ENCODE measurements at places on chromosomes 4 and X.

DNA sequence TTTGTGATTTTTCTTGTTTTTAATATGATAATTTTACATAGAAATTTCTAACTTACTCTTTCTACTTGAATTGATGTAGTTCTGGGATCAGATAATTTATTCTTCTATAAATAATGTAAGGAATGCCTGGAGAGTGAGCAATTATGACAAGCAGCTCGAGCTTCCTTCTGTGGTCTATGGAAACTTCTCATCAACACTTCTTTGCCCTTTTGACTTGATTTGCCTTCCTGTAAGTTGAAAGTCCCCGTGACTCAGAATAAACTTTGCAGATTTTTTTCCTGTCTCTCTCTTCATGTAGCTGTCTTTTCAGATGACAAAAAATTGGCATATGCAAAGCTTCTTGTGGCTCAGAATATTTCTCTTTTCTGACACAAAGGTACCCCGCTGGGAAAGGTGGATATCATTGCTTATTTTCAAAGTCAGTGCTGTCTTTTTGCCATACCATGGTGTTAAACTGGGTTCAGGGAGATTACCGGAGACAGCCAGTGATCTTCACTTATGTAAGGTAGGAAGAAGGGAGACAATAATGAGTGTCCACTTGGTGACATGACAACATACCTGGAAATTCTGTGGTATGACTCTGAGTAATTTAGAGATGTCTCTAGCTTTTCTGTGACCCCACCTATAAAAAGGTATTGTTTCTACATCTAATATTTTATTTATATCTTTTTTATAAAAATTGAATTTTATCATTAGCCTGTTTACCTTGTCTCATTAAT lies 278.6 kb upstream of the GNPDA2 start:
- no peak overlapping the region for H3K4me3 ChIP-seq
- H3K4me1 ChIP-seq: no peaks in the 10 kb centered on the region
- no peaks in the 10 kb centered on the region for H3K27me3 ChIP-seq

DNA sequence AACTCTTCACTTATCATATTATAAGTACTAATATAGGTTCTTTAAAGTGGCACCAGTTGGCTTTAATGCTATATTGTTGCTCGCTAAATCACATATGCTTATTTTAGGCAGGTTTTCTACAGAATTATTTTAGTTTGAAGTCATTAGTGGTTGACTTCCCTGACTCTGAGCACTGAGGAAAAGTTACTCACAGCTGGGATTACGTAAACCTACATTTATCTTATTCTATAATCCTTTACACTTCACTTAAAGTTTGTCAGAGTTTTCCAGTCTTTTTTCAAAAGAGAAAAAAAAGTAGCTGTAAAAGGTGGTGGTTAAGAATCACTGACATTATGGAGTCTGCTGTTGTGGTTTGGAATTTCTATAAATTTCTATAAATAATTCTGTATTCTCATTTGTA lies 5.8 kb downstream of the UGT2B4 start:
- no peak overlapping the region for H3K4me3 ChIP-seq
- no peaks in the 10 kb centered on the region for H3K4me1 ChIP-seq
- no peak overlapping the region for H3K27ac ChIP-seq
- H3K36me3 ChIP-seq: no peaks in the 10 kb centered on the region
- DNase-seq: no peak

DNA sequence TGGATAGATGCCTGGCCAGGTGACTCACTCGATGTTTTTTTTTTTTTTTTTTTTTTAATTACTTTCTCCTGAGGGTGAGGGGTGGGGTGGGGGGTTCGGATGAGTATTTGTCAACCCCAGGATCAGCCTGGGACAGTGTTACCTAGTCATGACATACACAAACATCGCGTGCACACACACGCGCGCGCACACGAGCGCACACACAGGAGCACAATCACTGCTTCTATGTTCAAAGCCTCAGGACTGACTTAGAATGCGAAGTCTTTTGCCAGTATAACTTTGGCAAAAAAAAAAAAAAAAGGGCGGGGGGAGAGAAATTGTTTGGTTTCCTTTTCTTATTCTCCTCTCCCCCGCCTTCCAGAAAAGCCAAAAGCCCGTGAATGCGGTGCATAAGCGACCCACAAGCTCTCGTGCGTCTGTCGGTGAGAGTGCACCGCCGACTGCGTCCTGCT lies 115.0 kb upstream of the TEX13C start:
- H3K36me3 ChIP-seq: no peaks in the 10 kb centered on the region
- peak overlapping the region; percentile 86 for H3K4me3 ChIP-seq
- 0 out of 2 replicates have a peak, but pooled peaks cover 2% of the 10 kb centered on the region for H3K4me1 ChIP-seq
- peaks cover 4% of the 10 kb centered on the region for H3K27me3 ChIP-seq
- H3K27ac ChIP-seq: no peak overlapping the region

- no peaks in the 10 kb centered on the region for H3K27me3 ChIP-seq
- H3K36me3 ChIP-seq: no peaks in the 10 kb centered on the region
- no peak overlapping the region for H3K4me3 ChIP-seq
- no peaks in the 10 kb centered on the region for H3K4me1 ChIP-seq
- DNase-seq: no peak
- no peak overlapping the region for H3K27ac ChIP-seq
Measured at GRCh38 chr4:47482326-47482725, 2.7 kb upstream of the ATP10D start.

DNA sequence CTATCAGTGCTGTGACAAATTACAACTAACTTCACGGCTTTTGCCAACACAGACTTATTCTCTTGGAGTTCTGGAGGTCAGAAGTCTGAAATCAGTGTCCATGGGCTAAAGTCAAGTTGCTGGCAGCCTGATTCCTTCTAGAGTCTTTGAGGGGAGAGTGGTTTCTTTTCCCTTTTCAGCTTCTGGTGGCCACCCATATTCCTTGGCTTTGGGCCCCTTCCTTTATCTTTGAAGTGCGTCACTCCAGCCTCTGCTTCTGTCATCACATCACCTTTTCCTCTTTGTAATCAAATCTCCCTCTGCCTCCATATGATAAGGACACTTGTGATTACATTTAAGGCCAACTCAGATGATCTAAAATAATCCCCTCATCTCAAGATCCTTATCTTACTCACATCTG lies 9.0 kb downstream of the FAM114A1 start:
- H3K27ac ChIP-seq: no peak overlapping the region

DNA sequence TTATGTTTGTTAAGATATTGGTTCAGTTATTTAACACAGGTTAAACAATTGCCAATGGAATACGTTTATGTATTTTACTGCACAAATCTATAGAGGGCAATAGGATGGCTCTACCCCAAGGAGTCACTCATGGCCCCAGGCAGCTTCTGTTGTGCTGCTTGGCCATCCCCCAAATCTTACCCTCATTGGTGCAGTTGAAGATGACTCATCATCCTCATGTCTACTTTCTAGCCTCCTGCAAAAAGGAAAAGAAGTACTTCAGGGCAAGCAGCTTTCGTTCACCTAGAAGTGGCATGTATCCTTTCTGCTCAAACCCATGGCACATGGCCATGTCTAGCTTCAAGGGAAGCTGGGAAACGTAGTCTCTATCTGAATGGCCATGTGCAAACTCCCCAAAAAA lies 14.2 kb downstream of the PHOX2B start:
- no peaks in the 10 kb centered on the region for H3K36me3 ChIP-seq
- DNase-seq: no peak
- no peaks in the 10 kb centered on the region for H3K4me1 ChIP-seq

- no peaks in the 10 kb centered on the region for H3K4me1 ChIP-seq
- H3K27me3 ChIP-seq: no peaks in the 10 kb centered on the region
- DNase-seq: no peak
- no peaks in the 10 kb centered on the region for H3K36me3 ChIP-seq
- no peak overlapping the region for H3K4me3 ChIP-seq
- no peak overlapping the region for H3K27ac ChIP-seq
Measured at GRCh38 chr4:172357006-172357540, 543.9 kb downstream of the GALNTL6 start.

DNA sequence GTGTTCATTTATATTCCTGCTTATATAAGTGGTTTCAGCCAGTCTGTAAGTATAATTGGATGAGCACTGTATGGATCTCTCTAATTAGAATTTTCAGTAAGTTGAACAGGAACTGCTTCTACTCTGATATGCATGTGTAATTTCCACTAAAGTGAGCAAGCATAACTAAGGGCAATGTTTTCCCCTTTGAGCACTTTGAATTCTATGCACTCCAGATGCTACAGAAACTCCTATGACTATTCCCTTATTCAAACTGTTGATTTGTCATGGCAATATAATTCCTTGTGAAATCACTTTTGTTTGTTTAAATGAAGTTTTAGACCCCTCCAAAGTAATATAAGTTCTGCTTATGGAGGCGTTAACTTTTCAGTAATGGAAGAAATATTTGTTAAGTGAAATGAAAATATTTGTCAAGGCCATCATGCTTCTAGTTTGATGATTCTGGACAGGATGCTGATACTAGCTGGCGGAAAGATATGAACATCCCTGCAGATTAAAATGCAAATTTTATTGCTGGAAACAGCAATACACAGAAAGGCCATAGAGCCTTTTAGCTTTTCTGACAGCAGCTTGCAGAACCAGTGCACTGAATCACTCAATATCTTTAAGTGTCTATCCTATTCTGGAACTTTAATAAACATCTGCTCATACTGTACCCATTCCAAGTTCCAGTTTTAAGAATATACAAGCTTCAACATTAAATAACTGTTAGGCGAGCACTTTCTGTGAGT lies 1460.8 kb downstream of the RAPGEF2 start:
- H3K4me1 ChIP-seq: no peaks in the 10 kb centered on the region
- H3K27me3 ChIP-seq: no peaks in the 10 kb centered on the region
- H3K36me3 ChIP-seq: no peaks in the 10 kb centered on the region
- no peak overlapping the region for H3K4me3 ChIP-seq

DNA sequence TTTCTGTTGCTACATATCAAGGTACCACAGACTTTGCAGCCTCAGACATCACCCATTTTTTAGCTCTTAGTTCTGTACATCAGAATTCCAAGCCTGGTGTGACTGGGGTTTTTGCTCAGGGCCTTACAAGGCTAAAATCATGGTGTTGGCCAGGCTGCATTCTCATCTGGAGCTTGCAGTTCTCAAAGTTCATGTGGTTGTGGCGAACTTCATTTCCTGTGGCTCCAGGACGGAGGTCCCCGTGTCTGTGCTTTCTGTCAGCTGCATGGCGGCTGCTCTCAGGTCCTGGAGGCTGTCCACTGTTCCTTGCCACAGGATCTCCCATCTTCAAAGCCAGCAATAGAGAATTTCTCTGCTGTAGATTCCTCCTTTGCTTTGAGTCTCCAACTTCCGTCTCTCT lies 157.4 kb downstream of the STIM2 start:
- no peak overlapping the region for H3K4me3 ChIP-seq
- H3K27ac ChIP-seq: no peak overlapping the region
- no peak for DNase-seq
- no peaks in the 10 kb centered on the region for H3K27me3 ChIP-seq

DNA sequence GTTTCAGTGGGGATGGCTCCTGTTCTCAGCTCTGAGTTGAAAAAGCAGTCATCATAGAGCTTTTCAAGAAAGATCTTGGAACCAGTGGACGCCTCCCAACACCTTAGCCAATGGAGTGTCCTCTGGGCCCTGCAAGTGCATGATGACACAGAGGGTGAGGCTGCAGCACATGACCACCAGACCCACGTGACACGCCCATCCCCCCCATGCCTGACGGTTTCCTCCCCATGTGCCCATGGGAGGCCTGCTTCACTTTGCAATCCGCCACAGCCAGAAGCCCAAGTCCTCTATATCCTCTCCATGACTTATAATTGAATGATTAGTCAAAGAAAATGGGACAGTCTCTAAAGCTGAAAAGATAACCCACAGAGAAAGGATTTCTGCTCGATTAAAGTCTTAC lies 187.0 kb downstream of the AFAP1 start:
- DNase-seq: no peak
- no peak overlapping the region for H3K4me3 ChIP-seq
- H3K4me1 ChIP-seq: no peaks in the 10 kb centered on the region

DNA sequence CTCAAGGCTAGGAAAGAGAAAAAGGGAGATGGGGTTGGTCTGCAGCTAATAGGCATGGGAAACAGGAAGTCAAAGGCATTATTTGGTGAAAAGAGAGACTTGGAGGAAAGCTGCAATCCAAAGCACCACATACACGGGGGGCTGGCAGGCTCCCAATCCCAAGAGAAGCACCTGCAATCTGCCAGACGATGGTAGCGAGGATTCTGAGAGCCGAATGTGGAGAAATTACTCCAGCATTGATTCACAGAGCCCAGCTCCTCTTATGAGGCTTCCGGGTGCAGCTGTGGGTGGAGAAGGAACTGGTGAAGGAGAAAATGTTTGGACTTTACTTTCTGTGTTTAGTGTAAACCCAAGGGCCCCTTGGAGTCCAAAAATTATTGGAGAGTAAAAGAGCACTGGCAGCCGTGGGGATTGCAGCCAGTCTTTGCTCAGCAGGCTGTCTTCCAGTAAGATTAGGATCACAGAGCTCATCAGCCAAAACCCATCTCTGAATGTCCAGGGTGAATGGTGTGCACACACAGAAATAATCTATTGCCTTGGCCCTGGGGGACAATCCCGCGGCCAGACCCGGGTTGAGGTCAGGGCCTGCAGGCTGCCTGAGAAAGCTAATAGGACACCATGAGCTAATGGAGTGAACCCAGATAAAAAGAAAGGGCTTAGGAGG lies 197.6 kb downstream of the KIT start:
- H3K36me3 ChIP-seq: no peaks in the 10 kb centered on the region
- no peaks in the 10 kb centered on the region for H3K4me1 ChIP-seq
- H3K4me3 ChIP-seq: no peak overlapping the region
- no peak for DNase-seq

- no peak overlapping the region for H3K4me3 ChIP-seq
- no peaks in the 10 kb centered on the region for H3K27me3 ChIP-seq
- H3K36me3 ChIP-seq: no peaks in the 10 kb centered on the region
- H3K27ac ChIP-seq: no peak overlapping the region
- no peaks in the 10 kb centered on the region for H3K4me1 ChIP-seq
- no peak for DNase-seq
Measured at GRCh38 chr4:73816814-73817213, 19.7 kb upstream of the CXCL6 start.

- no peaks in the 10 kb centered on the region for H3K4me1 ChIP-seq
- no peaks in the 10 kb centered on the region for H3K27me3 ChIP-seq
- no peaks in the 10 kb centered on the region for H3K36me3 ChIP-seq
Measured at GRCh38 chrX:22184096-22184495, 88.6 kb upstream of the CBLL2 start.

GRCh38 chr4:124948976-124949597 lies 236.6 kb upstream of the ANKRD50 start:
- no peaks in the 10 kb centered on the region for H3K27me3 ChIP-seq
- H3K4me1 ChIP-seq: no peaks in the 10 kb centered on the region
- no peak overlapping the region for H3K4me3 ChIP-seq
- no peak overlapping the region for H3K27ac ChIP-seq
- DNase-seq: no peak

- no peaks in the 10 kb centered on the region for H3K36me3 ChIP-seq
- H3K27ac ChIP-seq: no peak overlapping the region
- DNase-seq: no peak
- no peaks in the 10 kb centered on the region for H3K27me3 ChIP-seq
- no peaks in the 10 kb centered on the region for H3K4me1 ChIP-seq
- no peak overlapping the region for H3K4me3 ChIP-seq
Measured at GRCh38 chrX:12614266-12614665, 176.9 kb upstream of the PRPS2 start.

GRCh38 chr4:174041555-174042105 lies 241.8 kb downstream of the FBXO8 start:
- no peak overlapping the region for H3K27ac ChIP-seq
- H3K27me3 ChIP-seq: no peaks in the 10 kb centered on the region
- DNase-seq: no peak
- no peak overlapping the region for H3K4me3 ChIP-seq
- no peaks in the 10 kb centered on the region for H3K36me3 ChIP-seq

- peak within 1 kb of the TSS; percentile 49 for H3K4me3 ChIP-seq
- no peak for DNase-seq
- no peaks in the 10 kb centered on the region for H3K4me1 ChIP-seq
- no peaks in the 10 kb centered on the region for H3K27me3 ChIP-seq
Measured at GRCh38 chr4:165378745-165379677, at the start of gene CPE. TSS of gene CPE (plus strand) at chr4:165379008. CDS start at chr4:165379222, 214 bp downstream.

All from iPS DF 6.9 (cell line).